DMS79 treated with DMSO at 0.1 percent for 48 hours (cell line): ENCODE measurements at places on chromosomes 4 and X.

- peak; percentile 19 for DNase-seq
Measured at GRCh38 chr4:118396881-118397622, 44.2 kb upstream of the PRSS12 start.

DNA sequence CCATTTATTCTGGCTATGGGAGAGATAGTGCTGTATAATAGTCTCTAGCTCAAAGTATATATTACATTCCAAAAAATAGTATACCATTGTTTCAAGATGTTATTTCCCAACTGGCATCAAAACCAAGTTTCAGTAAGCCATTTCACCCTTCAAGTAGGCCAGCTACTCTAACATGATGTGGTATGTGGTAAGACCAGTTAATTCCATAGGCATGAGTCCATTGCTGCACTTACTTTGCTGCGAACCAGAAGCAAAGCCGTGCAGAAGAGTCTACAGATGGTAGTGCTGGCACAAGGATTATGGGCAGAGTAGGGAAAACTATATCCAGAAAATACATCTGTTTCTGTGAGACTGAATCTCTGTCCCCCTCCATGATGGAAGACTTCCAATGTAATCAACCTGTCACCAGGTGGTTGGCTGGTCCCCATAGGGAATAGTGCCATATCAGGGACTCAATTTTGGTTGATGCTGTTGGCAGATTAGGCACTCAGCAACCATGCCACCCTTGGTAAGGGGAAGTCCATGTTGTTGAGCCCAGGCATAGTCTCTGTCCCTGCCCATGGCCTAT is 49.8 kb upstream of the HSD17B10 start:
- DNase-seq = no peak

- no peak for DNase-seq
Measured at GRCh38 chr4:55012363-55013230, 112.8 kb downstream of the KDR start.

GRCh38 chr4:84672177-84672576 is 89.2 kb downstream of the CDS1 start:
- DNase-seq = no peak

DNA sequence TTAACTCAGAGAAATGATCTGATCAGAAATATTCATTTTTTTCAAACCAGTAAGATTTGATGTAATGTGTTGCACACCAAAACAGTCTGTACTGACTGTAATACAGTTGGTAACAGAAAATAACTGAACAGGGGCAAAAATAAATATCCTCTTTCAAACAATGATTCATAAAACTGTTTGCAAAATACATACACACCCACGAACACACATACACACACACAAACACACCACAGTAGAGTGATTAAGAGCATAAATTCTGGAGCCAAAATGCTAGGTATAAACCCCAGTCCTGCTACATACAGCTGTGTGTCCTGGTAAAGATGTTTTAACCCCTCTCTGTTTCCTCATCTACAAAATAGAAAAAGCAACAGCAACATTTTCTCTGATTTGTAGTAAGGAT is 376.6 kb downstream of the PDGFC start:
- no peak for DNase-seq

DNA sequence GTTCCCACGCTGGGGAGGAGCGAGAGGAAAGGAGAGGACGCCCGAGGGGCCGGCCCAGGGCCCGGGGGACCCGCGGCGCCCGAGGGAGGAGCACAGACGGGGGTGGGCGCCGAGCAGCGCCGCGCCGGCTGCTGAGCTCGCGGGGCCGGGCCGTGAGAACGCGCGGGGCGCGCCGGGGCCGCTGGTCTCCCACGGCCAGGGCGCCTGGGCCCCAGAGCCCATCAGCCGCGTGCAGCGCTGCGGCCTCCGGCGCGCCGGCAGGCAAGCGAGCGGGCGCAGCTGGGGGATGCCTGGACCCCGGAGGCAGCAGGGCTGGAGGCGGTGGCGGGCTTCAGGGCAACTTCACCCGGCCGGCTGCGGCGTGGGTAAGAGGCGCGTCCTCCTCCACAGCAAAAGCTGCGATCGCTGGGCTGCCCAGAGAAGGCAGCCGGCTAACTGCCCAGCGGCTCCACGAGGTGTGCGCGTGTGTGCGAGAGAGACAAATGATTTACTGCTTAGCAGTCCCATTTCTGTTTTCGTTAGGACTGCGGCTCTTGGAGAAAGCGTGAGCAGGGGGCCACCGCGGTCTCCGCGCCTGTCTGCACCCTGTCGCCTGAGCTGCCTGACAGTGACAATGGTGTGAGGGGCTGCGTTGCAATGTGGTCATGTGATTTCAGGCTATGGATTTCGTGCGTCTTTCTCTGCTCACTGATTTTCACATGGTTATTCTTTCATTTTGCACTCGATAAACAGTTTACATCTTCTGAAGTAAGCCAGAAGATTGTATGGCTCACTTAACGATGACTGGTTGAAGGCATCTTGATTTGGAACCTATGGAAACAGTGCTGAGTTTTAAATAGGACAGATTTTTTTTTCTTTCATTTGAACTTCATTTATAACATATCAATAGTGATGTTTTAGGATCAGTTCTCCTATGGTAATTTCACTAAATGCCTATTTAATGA is 1.2 kb downstream of the GUCY1A1 start:
- no peak for DNase-seq

DNA sequence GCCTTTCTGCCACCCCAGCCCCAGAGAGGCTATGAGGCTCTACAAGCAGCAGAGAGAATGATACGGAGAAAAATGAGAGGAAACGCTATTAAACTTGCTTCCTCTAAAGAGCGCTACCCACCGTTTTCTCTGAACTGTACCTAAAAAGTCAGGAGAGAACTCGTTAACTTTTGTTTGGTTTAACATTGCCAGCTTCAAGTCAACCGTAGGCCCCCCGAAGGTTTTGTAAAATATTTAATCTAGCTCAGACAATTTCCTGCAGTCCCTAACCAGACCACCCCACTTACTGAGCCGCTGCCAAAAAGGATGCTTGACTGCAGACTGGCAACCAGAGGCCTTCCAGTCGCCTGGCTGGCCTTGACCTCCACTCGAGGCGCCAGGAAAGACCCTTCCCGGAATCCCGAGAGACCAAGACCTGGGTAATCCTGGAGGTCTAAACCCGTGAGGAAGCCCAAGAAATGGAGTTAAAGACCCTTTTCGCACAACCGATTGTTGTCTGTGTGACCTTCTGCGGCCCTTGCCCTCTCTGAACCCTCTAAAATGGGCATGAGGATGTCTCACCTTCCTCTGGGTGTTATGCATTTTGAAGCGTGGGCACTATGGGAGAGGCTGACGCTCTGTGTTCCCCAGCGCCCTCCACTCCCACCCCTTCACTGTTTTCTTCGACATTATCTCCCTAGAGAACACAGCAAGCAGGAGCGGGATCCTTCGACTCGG is 86.3 kb downstream of the BCOR start:
- no peak for DNase-seq

- no peak for DNase-seq
Measured at GRCh38 chr4:112564706-112565270, 48.8 kb upstream of the NEUROG2 start.

DNA sequence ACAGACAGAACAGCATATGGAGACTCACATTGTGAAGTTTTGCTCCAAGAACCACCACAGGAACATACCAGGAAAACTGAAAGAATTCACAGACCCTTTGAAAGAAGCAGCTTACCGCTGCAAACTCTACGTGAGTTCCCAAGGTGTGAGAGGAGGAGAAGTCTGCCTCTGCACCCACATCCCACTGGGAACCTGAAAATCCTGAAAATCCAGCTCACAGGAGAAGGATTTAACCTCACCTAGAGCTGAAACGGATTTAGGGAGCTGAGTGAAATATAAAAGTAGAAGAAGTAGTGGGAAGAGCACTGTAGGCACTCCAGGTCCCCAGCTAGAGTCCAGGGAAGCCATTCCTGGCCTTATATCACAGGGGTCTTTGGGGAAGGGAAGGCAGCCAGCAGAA is 80.0 kb downstream of the FHIP1A start:
- DNase-seq = no peak

GRCh38 chrX:64842492-64842891 is 133.8 kb downstream of the ZC4H2 start:
- no peak for DNase-seq

- peak; percentile 92 for DNase-seq
Measured at GRCh38 chr4:78372355-78372988, 179.1 kb upstream of the ANXA3 start.
